ENCODE measurements at places on chromosomes 12 and 14.

- DNase-seq = peak; percentile 90
These were observed 13.2 kb upstream of the TIGAR start for GRCh38 chr12:4307593-4308333.

DNA sequence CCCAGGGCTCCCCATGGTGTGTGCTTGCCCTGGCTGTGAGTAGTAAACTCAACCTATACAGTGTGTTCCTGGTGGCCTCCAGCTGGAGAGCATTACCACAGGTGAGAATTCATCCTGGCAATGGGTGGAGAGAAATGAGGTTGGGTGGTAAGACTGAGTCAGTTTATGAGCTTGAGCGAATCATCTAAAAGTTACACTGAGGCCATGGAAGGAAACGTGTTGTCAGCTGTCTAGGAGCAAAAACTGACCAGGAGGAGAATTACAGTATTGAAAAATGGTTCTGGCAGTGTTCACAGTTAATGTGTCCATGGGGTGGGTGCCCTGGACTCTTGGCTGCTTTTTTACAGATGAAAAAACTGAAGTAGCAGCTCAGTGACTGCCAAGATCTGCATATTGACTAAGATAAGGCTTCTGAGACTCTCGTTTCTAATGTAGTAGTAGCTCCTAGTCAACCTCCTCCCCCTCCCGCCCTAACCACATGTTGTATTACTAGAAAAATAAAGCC is 202.0 kb upstream of the AMIGO2 start:
- DNase-seq = no peak

DNA sequence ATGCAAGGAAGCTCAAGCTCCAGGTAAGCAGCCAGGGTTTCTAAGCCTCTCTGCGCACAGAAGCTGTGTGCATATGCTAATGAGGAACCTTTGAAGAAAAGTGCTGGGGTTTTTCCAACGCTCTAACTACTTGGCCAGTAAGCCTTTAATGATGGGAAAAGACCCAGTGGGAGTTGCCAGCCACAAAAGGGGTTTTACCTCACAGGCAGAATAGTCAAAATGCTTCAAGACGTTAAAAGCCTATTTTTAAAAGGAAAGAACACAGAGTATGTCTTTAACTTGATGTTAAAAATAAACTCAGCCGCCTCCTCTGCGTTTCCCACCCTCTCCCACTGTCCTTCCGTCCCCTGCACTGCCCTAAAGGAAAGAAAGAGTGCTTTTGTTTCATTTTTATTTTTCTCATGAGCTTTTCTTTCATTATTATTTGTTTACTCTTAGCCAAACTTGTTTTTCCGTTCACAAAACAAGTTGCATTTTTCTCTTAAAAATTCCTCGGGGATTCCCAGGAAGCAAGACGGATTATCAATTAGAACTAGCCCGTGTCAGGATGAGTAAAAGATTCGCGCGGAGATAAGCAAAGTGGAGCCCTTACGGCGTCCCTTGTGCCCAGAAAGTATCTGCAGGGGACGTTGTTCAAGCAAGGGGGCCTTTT is 209.8 kb upstream of the NUDT4 start:
- DNase-seq = peak; percentile 47

- no peak for DNase-seq
These were observed 22.9 kb downstream of the MAPKAPK5 start for GRCh38 chr12:111864913-111865312.

- DNase-seq = peak; percentile 35
These were observed 172.8 kb downstream of the KTN1 start for GRCh38 chr14:55752580-55753390.

DNA sequence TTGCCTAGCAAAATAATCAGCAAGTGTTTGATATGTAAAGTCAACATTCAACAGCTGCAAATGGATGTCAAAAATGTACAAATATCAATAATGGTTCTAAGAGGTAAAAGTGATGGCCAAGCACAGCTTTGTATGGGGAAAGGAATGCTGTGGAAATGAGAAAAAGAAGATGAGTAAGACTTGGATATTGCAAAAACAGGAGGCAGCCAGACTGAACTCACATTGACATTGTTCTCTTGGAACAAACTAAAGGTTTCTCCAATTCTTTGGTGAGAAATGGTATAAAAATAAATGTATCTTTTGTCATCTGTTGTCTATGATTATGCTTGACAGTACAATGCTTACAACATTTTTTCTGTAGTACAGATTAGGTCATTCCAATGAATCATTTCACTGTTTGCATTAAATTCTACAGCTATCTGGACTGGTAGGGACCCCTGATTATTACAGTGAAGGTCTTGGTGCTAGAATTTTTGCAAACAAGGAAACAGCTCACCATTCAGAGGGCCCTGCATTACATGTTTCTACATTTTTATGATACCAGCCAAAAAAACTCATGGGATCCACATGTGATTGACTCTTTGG is 465.7 kb downstream of the NOVA1 start:
- no peak for DNase-seq

Data from COLO829 (cell line).